Stimulated activated CD4-positive, alpha-beta T cell treated with anti-CD3 and anti-CD28 coated beads, Interleukin-12 subunit alpha, Interleukin-12 subunit beta, amount 100 ng/mL, for 24 hours (primary cell): ENCODE measurements at places on chromosomes 2 and 18.

DNA sequence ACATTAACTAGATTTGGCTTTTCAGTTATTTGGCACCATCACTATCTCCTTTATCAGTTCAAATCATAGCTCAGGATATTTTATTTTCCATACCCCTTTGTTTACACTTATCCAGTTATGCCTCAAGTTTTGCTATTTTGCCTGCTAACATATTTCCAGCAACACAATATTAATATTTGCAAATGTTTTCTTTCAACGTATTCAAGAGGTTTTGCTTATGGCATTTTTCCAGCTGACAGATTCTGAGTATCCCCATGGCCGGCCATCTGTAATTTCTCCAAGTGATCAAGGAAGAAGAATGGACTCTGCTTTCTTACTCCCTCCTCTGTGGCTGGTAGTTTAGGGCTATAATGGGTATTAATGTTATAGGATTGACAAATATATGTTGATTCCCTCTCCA lies 49.4 kb downstream of the RND3 start:
- no peak for DNase-seq

GRCh38 chr18:36124841-36125240 lies 4.3 kb downstream of the SLC39A6 start:
- no peak for DNase-seq

- no peak for DNase-seq
Measured at GRCh38 chr2:197885587-197885986, 81.2 kb downstream of the PLCL1 start.

DNA sequence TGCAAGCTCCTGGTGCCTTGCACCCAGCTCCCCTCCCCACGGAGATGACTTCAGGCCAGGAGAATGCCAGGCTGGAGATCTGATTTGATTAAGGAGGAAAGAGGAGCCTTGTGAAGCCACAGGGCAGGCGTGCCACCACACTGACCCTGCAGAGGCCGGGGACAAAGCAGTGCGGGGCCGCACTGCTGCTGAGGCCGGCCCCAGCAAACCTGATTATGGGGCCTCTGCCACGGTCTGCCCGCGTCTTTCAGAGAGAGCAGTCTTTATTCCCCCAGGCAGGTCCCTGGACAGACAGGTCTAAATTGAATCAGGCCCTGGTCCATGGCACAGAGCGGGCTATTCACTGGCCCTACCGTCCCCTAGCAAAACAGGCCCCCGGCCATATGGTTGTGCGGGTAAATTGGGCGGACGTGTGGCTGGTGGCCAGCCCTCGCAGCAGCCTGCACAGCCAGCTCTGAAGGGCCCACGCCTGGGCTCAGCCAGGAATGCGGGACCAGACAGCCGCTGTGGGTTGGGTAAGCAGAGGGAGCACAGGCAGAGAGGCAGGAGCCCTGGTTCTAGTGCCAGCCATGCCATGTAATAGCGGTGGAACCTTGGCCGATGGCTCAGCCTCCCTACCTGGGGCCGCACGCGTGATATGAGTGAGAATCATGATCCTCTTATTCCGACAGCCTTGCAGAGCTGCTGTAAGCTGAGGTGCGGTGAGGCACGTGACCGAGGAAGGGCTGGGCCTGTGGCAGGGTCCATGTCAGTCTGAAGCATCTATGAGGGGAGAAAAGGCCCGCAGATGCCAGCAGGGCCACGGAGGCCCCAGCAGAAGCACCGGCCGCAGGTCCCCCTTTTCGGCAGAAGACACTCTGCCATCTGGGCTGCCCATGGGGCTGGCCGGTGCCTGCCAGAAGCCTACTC lies 97.3 kb upstream of the MYCN start:
- DNase-seq = no peak

- no peak for DNase-seq
Measured at GRCh38 chr18:41940506-41941215, 14.4 kb upstream of the PIK3C3 start.

DNA sequence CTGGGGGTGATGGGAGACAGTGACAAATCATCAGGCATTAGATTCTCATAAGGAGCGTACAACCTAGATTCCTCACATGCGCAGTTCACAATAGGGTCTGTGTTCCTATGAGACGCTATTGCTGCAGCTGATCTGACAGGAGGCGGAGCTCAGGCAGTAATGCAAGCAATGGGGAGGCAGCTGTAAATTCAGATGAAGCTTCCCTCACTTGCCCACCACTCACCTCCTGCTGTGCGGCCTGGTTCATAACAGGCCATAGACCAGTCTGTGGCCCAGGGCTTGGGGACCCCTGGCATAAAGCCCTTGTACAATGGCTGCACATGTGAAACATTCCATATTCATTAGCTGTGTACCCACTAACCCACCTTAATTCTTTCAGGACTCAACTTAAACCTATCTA lies 18.0 kb downstream of the NMUR1 start:
- no peak for DNase-seq

- no peak for DNase-seq
Measured at GRCh38 chr18:75282746-75283145, 72.1 kb downstream of the TSHZ1 start.

- DNase-seq = no peak
Measured at GRCh38 chr2:187618813-187619212, 64.6 kb upstream of the TFPI start.

DNA sequence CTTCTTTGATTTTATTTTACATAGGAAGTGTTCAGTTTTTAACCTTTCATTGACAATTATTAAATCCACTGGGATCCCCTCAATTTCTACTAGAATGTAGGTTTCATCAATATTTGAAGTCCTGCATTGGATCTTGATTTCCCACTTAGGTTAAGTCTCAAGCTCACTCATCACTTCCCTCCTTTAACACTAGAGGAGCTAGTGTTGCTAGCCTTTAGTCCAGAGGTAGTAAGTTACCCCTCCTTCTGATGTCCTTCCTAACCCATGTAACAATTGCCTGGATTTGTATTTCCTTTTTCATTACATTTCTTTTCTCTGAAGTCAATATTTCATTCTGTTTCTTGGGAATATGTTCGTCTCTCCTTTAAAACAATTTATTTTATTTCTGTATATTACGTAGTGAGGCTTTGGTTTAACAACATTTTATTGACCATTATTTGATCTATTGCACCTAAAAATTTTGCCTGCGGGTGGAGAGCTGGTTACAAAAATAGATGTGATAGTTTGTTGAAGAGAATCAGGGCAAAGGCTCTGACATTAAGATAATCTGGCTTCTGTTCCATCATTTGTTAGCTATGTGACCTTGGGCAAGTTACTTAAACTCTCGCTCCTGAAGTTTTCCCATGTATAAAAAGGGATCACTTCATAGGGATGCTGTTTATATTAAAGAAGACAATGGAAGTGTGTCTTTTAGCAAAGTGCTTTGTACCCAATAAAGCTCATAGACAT lies 833.0 kb downstream of the SLC4A3 start:
- no peak for DNase-seq

- no peak for DNase-seq
Measured at GRCh38 chr18:3212657-3213056, 7.1 kb downstream of the MYOM1 start.

DNA sequence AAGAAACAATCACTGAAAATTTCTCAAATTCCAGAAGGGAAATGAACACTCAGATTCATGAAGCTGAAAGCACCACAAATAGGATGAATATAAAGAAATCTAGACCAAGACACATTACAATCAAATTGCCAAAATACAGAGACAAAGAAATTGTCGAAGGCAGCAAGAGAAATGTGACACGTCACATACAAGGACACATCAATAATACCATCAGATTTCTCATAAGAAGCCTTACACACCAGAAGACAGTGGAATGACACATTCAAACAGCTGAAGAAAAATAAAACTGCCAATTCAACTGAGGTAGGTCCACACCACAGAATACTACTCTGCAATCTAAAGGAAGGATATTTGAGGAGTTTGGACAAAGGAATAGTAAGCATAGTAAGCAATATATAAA lies 27.4 kb downstream of the SRD5A2 start:
- no peak for DNase-seq

DNA sequence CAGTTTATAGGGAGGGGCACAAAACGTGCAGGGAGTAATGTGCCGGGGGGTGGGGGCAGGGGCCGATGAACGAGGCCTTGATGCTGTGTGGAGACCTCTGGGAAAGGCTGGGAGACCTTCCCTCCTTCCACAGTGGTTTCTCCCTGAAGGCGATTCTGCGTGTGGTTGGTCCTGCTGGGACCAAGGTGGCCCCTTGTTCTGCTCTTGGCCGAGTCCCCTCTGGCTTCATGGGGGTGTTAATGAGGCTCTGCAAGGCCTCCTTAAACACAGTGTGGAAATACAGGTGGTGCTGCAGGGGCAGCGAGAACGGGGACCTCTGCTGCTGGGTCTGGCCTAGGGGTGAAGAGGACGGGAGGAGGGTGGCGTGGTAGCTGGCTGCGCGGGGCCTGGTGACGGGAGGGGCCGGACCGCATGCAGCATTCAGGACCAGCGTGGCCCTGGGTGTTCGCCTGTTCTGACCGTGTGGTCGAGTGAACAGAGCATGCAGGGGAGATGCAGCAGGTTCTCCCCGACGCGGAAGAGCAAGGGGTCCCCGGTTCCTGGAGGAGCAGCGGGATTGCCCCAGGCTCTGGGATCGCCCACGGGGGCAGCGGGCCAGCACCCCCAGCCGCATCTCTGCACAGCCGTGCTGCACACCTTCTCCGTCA lies 42.1 kb upstream of the KCNG2 start:
- DNase-seq = no peak

GRCh38 chr2:168699844-168700417 lies 102.5 kb upstream of the NOSTRIN start:
- no peak for DNase-seq

- no peak for DNase-seq
Measured at GRCh38 chr2:1766425-1766824, 22.1 kb upstream of the PXDN start.

DNA sequence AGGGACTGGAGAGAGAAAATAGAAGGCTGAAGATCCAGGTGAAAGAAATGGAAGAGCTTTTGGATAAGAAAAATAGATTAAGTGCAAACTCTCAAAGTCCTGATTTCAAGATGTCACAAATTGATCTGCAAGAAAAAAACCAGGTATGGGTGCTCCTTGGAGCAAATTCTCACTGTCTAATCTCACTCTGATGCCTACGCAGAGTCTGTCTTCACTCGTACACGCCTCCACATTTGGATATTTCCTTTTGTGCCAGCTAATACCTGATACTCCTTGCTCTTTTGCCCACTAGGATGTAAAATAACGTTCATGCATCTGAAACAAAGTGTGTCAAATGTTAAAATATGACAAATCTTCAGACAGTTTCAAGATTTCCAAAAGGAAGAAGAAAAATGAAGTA lies 99.4 kb downstream of the CCDC102B start:
- DNase-seq = no peak

DNA sequence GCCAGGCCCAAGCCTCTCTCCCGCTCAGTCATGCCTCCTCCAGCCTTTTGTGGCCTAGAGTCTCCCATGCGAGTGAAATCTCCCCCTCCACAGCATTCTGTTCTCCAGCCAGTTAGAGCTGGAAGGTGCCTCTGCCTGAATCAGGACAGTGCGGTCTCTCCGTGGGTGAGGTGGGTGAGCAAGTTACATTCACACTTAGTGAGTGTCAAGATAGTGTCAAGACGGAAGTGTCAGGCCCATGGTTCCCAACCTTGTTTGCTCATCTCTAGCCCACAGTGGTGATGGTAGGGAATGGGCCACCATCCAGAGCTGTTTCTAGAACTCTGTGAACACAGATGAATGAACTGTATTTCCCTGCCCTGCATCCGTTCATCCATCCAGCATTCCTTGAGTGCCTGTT lies 59.5 kb downstream of the LPIN1 start:
- no peak for DNase-seq

GRCh38 chr2:230798769-230799399 lies 65.9 kb upstream of the ITM2C start:
- DNase-seq = no peak

- DNase-seq = no peak
Measured at GRCh38 chr18:79848579-79849327, 51.0 kb downstream of the KCNG2 start.

DNA sequence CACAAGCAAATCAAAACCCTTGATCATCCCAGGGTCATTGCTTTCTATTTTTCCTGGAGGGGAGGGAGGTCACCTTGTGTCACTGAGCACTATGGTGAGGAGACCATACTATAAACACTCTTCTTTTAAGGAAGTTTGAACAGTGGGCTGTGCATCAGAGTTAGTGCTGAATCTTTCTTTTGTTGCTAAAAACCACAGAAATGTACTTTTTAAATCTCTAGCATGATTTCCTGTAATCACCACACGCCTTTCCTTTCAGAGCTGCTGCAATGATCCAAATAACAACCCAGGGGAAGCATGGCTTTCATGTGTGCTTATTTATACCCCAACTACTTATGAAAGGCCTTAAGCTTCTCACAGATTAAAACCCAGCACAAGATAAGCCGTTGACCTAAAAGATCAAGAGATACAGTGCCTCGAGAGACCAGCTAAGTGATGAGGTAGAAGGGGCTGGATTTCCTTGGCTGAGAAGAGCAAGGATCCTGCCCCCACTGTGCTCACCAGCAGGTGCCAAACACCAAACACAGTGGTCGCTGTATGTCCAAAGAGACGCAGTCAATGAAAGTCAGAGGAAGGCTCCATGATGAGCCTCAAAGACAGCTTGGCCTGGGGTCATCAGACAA lies 34.7 kb downstream of the TRABD2A start:
- DNase-seq = no peak

DNA sequence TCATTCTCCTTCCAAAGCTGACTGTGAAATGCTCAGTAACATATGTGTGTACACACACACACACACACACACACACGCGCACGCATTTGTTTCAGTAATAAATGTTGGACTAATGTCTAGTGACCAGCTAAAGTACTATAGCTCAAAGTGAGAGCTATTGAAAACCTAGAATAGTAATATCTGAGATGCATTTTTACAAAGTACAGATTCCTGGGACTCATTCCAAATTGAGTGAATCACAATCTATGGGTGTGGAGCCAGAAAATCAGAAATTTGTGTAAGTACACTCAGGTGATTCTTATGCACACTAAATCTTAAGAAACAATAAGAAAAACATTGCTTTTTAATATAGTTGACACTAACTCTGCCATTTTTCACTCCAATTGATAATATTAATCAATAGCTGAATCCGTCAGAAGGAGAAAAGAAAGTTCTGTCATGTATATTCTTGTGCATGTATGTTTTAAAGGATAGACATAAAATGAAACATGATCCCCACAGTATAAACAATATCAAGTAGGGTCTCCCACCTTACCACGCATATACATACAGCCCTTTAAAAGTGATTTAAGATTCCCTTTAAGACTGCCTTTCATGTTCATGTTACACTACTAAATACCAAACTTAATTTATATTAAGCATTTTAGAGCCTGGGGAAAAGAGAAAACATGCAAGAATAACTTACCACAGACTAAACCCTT lies 123.5 kb downstream of the ATAD2B start:
- no peak for DNase-seq

GRCh38 chr2:20054931-20055330 lies 3.5 kb upstream of the LAPTM4A start:
- no peak for DNase-seq

DNA sequence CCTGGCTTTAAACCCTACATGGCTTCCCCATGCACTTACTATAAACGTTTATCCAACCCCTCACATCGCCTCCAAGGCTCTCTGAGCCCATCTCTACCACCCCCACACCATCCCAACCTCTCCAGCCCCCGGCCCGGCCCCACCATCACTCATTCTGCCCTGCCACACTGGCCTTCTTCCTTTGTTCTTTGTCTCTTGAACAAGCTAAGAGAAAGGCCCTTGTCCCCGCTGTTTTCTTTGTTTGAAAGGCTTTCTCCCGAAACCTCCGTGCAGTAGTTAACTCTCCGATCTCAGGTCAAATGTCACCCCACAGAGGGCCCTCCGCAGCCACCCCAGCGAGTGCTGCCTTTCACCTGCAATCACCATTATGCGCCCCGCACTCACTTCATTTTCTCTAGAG lies 100.4 kb downstream of the AFF3 start:
- DNase-seq = no peak

- no peak for DNase-seq
Measured at GRCh38 chr18:13443552-13443951, 225.0 kb downstream of the LDLRAD4 start.

- DNase-seq = no peak
Measured at GRCh38 chr2:220847006-220847405, 725.1 kb downstream of the EPHA4 start.
